ENCODE measurements at places on chromosomes 7 and 10. TPM values are rescaled to one million over a fixed set of nuclear protein-coding genes. Genes with fewer than 3 reads are reported as not detected.

The PTER gene
- total RNA-seq = 14.8 TPM

The RADIL gene
- 0.27 TPM for total RNA-seq

GRCh38 chr7:156746891-156747290, 106.3 kb downstream of the RNF32 start:
- DNase-seq = no peak

DNA sequence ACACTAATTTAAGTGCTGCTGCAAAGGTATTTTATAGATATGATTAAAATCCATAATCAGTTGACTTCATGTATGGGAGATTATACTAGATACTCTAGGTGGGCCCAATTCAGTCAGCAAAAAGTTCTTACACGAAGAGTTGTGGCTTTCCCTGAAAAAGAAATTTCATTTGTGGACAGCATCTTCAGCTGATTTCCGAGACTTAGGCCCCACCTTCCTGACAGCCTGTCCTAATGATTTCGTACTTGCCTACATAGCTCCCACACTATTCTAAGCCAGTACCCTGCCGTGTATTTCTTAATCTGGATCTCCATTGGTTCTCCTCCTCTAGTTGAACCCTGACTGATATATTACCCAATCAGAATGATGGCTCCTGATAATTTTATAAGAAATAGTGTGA, 297.9 kb downstream of the EXOC4 start:
- no peak for DNase-seq

DNA sequence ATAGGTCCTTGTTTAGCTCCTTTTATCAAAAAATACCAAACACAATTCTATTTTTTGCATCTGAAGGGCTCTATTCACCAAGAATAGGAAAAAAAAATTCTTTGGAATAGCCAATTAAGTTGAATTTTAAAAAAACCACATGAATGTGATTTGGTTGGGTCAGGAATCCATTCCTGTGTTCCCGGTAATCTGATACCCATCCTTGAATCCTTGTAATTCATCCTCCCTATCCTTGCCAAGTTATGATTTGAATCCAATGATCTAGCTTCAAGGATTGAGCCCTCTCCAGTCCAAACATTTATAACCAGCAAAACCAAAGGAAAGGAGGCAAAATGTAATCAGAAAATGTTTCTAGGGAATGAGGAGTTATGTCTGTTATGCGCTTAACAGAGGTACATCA, 86.6 kb downstream of the CFAP58 start:
- no peak for DNase-seq

DNA sequence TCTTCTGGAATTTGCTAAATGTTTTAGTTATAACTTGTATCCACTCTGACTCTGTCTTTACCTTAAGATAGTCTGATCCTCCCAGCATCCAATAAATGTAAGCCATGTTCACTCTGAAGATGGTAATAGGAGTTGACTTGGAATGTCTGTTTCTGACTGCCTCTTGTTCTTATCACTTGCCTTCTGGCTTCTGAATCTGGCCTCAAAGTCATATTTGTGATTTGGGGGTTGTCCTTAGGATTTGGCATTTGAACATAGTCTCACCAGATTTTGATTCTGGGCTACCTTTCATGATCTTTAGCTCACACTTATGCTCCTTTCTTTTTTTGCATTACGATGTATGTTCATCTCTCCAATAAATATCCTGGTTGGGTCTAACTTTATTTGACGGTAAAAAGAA, 247.0 kb downstream of the SH2D4B start:
- no peak for DNase-seq

- DNase-seq = peak; percentile 28
Measured at GRCh38 chr7:98423043-98423442, 22.2 kb upstream of the BAIAP2L1 start.

Measured in hematopoietic multipotent progenitor cell (in vitro differentiated cells).